NCI-H1048 (cell line): ENCODE measurements at places on chromosomes 6 and 20.

- DNase-seq = no peak
These were observed 32.7 kb downstream of the CYP24A1 start for GRCh38 chr20:54140927-54141566.

- no peak for DNase-seq
These were observed 3.8 kb upstream of the NCR2 start for GRCh38 chr6:41331401-41332150.

GRCh38 chr6:38944655-38945279 is 103.8 kb upstream of the GLP1R start:
- DNase-seq = no peak

DNA sequence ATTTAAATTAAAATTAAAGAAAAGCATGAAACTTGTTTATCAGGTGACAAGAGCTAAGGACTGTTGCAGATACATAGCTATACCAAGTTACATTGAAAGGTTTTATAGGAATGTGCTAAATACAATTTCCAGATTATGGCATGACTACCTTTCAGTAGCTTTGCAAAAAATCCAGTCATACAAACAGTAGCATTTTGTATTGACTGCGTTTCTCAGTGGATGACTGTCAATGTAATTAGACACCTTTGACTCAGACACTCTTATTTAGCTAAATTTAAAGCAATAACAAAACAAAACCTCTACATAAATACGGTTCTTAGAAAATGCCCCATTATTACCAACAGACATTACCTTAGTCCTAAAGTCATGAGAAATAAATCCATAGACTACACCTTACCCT is 275.8 kb upstream of the RUNX2 start:
- DNase-seq = no peak

- no peak for DNase-seq
These were observed 51.2 kb downstream of the SLC22A23 start for GRCh38 chr6:3405679-3406078.

GRCh38 chr6:121354764-121355163 is 20.5 kb upstream of the TBC1D32 start:
- no peak for DNase-seq

- no peak for DNase-seq
These were observed 59.2 kb downstream of the TNFAIP3 start for GRCh38 chr6:137926207-137926731.

DNA sequence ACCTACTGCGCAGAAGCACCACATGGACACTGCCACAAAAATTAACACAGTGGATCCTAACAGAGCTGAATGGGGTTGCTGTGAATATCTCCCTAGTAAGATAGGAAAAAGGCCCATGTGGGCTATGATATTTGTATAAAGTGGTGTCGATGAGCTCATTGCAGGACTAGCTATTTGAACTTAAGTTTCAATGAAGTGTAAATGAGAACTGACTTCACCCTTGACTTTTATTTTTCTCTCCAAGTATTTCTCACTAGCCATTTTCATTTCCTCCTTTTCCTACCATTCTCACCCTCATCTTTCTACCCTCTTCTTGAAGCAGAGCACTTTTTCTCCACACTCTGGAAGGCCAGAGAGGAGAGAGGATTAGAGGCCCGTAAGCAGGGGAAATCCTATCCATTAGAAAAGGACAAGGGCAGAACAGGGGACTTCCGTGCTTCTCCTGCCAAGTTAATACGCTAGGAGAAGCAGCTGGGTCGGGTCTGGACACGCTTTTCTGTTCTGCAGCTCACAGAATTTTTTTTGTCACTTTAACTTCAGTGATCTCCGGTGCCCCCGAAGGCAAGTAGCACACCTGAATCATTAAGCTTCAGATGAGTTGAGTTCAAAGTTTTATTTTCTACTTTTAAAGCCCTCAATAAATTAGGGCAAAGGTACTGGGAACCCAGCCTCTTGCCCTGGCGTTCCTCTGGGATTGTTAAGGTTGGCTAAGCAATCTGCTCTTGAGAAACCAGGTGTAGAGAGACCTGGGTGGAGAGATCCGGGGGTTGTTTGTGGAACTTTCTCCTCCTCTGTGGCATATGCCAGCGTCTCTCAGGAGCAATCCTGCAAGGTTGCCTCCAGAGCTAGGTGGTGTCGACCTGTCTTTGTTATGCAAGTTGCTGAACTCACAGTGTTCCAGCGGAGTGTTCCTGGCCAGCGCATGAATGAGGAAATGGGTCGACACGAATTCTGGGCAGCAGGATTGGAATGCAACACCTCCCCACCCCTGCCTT is 56.2 kb upstream of the ARID1B start:
- no peak for DNase-seq

- no peak for DNase-seq
These were observed 62.2 kb downstream of the MYLK4 start for GRCh38 chr6:2688401-2689064.

GRCh38 chr20:33515569-33516216 is 25.8 kb downstream of the CBFA2T2 start:
- no peak for DNase-seq

DNA sequence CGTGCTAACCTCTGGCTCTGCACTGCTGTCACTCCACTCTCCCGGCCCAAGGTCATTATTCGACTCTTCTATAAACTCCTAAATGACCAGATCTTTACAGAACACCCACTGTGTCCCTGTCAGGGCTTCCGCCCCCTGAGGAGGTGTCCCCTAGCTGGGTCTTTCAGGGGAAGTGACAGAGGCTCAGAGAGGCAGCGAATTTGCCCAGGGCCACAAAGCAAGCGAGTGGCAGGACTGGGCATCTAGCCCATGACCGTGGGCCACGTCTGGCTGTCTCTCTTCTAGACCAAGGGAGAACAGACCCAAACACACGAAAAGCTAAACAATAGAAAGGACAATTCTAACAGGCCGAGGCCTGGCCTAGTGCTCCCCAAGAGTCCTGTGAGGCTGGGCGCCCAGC is 27.4 kb downstream of the FOXF2 start:
- no peak for DNase-seq

GRCh38 chr6:22023937-22024336 is 272.9 kb downstream of the PRL start:
- no peak for DNase-seq

DNA sequence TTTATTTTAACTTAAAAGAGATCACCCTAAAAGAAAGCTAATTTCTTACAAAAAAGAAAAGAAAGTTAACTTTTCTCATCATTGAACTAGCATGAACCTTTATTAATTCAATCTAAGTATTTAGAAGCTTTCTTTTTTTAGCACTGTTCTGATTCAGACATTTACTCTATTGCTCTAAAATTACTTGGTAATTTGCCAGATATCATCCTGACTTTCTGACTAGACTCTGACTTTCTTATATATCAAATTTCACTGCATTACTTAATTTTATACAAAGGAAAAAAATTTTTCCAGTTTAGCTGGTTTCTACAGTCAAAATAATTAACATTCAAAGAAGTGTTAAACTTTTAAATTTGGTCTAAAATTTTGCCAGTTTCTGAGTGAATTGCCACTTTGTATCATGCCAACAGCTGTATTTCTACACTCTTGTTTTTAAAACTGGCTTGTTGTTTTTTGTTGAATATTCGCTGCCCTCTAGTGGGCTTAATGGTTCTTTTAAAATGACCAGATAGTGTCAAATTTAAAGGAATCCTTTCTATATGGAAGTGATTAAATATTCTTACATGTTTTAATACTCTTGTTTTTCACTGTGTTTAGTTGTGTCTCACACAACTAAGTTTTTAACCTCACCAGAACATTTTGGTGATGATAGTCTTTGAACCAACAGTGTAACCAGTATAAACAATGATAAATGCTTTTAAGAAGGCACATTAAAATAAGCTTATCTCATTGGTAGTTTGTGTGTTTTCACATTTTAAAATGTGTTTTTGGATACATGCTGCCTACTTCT is 102.0 kb downstream of the POPDC3 start:
- DNase-seq = no peak

- peak; percentile 16 for DNase-seq
These were observed 48.7 kb upstream of the SRSF6 start for GRCh38 chr20:43408848-43409576.

- no peak for DNase-seq
These were observed 361.6 kb upstream of the RUNX2 start for GRCh38 chr6:44966449-44967092.

GRCh38 chr6:95081231-95081630 is 496.1 kb upstream of the MANEA start:
- no peak for DNase-seq

- DNase-seq = no peak
These were observed 24.3 kb downstream of the SCAF8 start for GRCh38 chr6:154757352-154758050.

DNA sequence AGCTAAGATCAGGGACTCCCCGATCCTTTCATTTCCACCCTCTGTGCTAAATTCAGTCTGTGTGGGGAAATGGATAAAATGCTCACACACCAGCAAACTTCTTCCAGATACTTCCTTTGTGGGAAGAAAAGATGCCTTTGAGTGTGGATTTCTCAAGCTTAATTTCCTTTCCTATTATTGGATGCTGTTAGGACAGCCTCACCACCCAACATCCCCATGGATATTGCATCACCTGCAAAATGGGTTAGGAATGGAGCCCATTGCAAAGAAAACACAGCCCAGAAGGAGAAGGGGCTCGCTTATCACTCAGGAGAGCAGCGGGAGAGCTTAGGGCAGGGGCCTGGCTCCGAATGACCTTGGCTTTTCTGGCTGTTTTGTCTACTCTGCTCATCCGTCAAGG is 272.2 kb downstream of the CDC5L start:
- DNase-seq = no peak
